Esophagus squamous epithelium (tissue), 5 donors: ENCODE measurements at places on chromosomes 5 and 9.

- peaks cover 3% of the 10 kb centered on the region for H3K27me3 ChIP-seq
- no peak overlapping the region for H3K27ac ChIP-seq
- H3K4me3 ChIP-seq, result no peak overlapping the region
- no peak for DNase-seq
- H3K4me1 ChIP-seq, result no peaks in the 10 kb centered on the region
- no peaks in the 10 kb centered on the region for H3K36me3 ChIP-seq
These were observed 446.6 kb upstream of the GRIA1 start for GRCh38 chr5:153043886-153044285.

DNA sequence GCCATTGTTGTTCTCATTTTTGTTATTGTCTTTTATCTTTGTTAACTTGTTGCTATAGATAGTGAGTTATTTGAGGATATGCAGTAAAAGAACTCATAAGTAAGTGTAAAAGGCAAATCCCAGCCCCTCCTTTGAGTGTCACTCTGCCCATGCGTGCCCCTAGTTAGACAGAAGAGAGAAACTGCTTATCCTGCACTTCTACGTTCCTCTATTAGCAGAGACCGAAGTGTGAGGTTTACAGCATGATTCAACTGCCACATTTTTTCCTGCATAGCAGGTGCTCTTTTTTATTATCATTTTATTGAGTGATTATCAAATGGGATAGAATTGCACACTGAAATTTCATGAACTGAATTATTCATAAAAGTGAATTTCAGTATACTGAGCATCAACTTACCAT, 12.0 kb upstream of the DNAH5 start:
- no peaks in the 10 kb centered on the region for H3K27me3 ChIP-seq
- H3K36me3 ChIP-seq, result no peaks in the 10 kb centered on the region
- no peak for DNase-seq
- H3K4me1 ChIP-seq, result no peaks in the 10 kb centered on the region
- H3K27ac ChIP-seq, result no peak overlapping the region

DNA sequence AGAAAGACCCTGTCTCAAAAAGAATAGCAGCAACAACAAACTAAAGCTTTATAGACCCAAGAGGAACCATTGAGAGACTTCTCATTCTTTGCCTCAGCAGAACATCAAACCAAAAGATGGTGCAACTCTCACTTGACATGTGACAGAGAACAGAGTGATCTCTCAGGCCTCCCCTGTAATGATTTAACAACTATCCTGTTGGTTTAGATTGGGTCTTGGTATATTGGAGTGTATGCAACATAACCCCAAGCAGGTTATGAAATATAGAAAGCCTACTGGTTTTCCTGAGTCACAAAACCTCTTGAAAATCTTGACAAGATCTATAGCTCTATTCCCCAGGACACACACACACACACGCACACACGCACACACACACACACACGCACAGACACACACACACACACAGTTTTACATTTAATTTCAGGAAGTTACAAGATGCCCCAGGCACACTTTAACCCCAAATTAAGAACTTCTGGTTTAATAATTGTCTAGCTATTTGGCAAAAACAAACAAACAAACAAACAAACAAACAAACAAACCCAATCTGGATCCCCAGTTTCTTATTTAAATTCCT, 6.5 kb upstream of the FGF1 start:
- H3K4me3 ChIP-seq, result no peak overlapping the region
- H3K27ac ChIP-seq, result no peak overlapping the region

DNA sequence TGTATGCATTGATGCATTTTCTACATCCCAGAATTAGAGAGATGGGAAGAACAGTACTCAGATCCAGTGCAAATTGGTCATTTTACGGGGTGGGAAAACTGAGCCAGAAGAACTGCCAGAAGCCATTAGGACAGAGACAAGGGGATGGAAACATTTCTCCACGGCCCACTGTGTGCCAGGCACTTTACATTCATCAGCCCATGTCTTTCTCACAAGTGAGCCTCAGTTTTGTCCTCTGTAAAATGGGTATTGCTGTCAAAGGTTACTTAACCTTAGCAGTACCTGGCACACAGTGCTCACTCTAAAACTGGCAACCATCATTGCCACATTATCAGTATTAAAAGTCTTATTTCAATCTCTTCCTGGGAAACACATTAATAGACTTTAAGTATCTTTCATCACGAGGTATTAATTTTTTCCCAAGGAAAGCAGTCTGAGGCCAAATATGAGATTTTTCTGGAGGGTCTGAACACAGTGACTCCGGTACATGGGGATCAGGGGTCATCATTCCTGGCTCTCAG, 5.2 kb downstream of the DUSP1 start:
- H3K4me3 ChIP-seq, result peak overlapping the region; percentile 96
- no peaks in the 10 kb centered on the region for H3K27me3 ChIP-seq
- DNase-seq, result no peak
- peaks cover 18% of the 10 kb centered on the region for H3K4me1 ChIP-seq
- H3K36me3 ChIP-seq, result no peaks in the 10 kb centered on the region

DNA sequence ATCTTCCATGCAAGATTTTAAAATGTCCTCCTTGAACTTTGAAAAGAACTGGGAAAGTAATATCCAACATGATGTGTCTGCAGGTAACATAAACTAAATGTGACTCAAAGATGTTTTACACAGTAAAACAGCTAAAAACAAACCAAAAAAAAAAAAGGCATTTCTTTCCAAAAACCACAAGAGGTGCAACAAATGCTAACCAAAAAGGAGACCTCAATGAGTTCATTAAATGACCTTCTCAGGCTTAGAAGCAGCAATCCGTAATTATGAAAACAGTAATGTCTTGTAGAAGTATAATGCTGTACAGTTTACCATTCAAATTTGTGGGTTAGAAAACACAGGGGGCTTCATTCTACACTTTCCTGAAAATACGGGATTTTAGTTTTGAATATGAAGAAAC, 2.5 kb downstream of the RNF145 start:
- DNase-seq, result no peak
- peak overlapping the region; percentile 99 for H3K27ac ChIP-seq
- H3K4me3 ChIP-seq, result peak overlapping the region; percentile 96

- H3K36me3 ChIP-seq, result no peaks in the 10 kb centered on the region
- H3K4me1 ChIP-seq, result no peaks in the 10 kb centered on the region
- no peak for DNase-seq
- H3K4me3 ChIP-seq, result no peak overlapping the region
- H3K27me3 ChIP-seq, result no peaks in the 10 kb centered on the region
These were observed 989.8 kb downstream of the TLE4 start for GRCh38 chr9:80561526-80561925.

- DNase-seq, result no peak
- H3K27ac ChIP-seq, result no peak overlapping the region
- H3K36me3 ChIP-seq, result no peaks in the 10 kb centered on the region
- no peaks in the 10 kb centered on the region for H3K4me1 ChIP-seq
- H3K27me3 ChIP-seq, result no peaks in the 10 kb centered on the region
These were observed 998.9 kb downstream of the TLE1 start for GRCh38 chr9:80690349-80690939.

DNA sequence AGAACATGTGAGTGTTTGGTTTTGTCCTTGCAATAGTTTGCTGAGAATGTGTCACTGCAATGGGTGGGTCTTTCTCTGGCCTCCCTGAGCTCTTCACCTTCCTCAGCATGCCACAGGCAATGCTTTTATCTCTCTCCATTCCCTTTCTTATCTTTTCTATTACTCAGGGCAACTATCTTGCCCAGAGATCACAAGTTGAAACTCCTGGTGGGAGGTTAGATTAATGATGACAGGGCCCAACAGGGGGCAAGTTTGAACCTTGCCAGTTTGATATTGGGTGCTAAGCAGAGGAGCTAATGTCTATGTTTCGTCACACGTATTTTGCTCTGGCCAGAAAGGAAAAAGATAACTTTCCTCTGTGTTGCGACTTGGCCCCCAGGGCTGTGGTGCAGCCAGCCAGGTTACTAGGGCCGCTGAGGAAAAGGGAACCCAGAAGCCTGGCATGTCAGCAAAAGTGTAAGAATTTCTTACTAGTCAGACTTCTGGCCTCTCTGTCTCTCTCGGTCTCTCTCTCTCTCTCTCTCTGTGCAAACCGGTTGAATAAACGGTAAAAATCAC, 299.3 kb upstream of the POU5F2 start:
- no peak for DNase-seq
- no peak overlapping the region for H3K27ac ChIP-seq
- H3K4me3 ChIP-seq, result no peak overlapping the region
- no peaks in the 10 kb centered on the region for H3K27me3 ChIP-seq

- H3K4me3 ChIP-seq, result no peak overlapping the region
- no peak for DNase-seq
- no peaks in the 10 kb centered on the region for H3K27me3 ChIP-seq
These were observed 1.9 kb upstream of the UBTD2 start for GRCh38 chr5:172285226-172286143.

DNA sequence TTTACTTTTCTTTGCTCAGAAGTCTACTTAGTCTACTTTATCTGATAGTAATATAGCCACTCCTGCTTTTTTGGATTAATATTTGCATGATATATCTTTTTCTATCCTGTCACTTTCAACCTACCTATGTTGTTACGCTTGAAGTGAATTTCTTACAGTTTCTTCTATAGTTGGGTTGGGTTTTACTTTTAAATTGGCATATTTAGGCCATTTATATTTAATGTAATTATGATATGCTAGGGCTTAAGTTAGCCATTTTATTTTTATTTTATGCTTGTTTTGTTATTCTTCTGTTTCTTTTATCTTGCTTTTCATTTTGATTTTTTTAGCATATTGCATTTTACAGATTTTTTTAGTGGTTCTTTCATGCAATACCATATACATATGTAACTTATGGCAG, 164.7 kb downstream of the AOPEP start:
- H3K27me3 ChIP-seq, result no peaks in the 10 kb centered on the region
- H3K36me3 ChIP-seq, result no peaks in the 10 kb centered on the region
- no peaks in the 10 kb centered on the region for H3K4me1 ChIP-seq
- H3K4me3 ChIP-seq, result no peak overlapping the region

- H3K36me3 ChIP-seq, result no peaks in the 10 kb centered on the region
- no peak for DNase-seq
- no peak overlapping the region for H3K4me3 ChIP-seq
- no peaks in the 10 kb centered on the region for H3K27me3 ChIP-seq
- H3K4me1 ChIP-seq, result no peaks in the 10 kb centered on the region
These were observed 113.2 kb downstream of the SEC61B start for GRCh38 chr9:99335280-99335679.

GRCh38 chr9:134258332-134258731, 67.9 kb upstream of the RXRA start:
- no peak overlapping the region for H3K27ac ChIP-seq
- no peaks in the 10 kb centered on the region for H3K27me3 ChIP-seq
- no peak overlapping the region for H3K4me3 ChIP-seq
- no peaks in the 10 kb centered on the region for H3K4me1 ChIP-seq
- no peak for DNase-seq
- H3K36me3 ChIP-seq, result no peaks in the 10 kb centered on the region

- H3K36me3 ChIP-seq, result no peaks in the 10 kb centered on the region
- H3K4me1 ChIP-seq, result peaks cover 28% of the 10 kb centered on the region
- no peak for DNase-seq
- H3K27ac ChIP-seq, result peak overlapping the region; percentile 32
These were observed 3.7 kb downstream of the ECSCR start for GRCh38 chr5:139458580-139459407.

GRCh38 chr5:67334373-67334772, 137.8 kb upstream of the CD180 start:
- H3K27ac ChIP-seq, result no peak overlapping the region
- H3K4me1 ChIP-seq, result no peaks in the 10 kb centered on the region
- no peaks in the 10 kb centered on the region for H3K36me3 ChIP-seq
- no peak overlapping the region for H3K4me3 ChIP-seq
